ENCODE measurements at places on chromosomes 6 and 20. TPM values are rescaled to one million over a fixed set of nuclear protein-coding genes. Genes with fewer than 3 reads are reported as not detected.
A peak's percentile ranks its signal among the peaks of the same experiment; 100 is the strongest.

DNA sequence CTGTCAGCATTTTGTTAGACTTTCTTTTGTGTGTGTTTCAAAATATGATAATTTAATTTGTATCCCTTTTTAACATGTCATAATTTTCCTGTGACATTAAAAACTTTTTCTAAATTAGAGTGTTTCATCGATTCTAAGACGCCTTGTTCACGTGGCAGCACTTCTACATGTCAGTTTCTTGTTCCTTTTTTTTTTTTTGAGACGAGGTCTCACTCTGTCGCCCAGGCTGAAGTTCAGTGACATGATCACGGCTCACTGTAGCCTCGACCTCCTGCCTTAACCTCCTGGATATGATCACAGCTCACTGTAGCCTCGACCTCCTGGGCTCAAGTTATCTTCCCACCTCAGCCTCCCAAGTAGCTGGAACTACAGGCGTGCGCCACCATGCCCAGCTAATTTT, 27.6 kb upstream of the ADRM1 start:
- no peak for ATAC-seq

DNA sequence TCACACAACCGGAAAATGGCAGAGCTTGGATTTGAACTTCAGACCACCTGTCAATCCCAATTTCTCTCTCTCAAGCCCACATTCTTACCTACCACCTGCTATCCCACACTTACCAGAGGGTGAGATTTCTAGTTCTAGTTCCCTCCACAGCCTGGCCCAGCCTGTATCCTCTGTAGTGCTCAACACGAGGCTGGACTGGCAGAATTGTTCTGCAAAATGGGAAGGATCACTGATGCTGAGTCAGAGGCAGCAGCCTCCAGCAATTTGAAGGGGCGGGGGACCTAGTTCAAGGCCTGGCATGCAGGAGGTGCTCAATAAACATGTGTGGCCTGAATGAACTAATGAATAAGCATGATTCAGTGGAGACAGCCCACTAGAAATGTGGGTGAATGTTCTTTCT, 53.6 kb upstream of the TTPAL start:
- ATAC-seq = peak; percentile 94

DNA sequence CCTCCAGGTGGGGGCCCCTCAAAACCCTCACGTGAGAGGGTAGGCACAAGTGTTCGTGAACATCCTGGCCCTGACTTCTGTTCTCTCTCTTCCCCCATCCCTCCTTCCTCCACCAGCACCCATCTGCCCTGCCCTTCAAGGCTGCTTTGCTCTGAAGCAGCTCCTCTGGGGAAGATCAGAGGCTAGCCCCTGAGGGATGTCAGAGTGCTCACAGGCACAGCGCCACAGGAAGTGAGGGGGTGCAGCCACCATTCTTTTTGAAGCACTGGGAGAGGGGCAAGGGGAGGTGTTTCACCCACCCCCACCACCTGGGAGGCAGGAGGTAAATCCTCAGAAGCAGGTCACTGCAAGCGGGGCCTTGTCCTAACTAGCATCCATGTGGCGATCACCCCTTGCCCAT, 11.4 kb downstream of the MOCS1 start:
- ATAC-seq = no peak

DNA sequence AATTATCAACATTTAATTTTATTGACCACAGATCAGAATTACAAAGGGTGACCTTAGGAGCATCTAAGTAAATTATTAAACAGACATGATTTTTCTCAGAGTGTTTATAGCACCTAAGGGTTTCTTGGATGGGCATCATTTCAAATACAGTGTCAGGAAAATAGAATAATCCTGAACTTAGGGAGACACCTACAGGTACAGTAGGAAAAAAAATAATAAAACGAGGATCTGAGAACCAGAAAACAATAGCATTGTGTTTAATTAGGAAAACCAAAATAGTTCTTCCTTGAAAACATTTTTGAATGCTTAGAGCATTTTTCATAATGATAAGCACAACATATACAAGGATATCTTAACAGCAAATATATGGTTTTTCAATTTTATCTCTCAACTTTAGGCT, 39.2 kb downstream of the MMUT start:
- ATAC-seq = no peak

- ATAC-seq = peak; percentile 59
These were observed 25.5 kb upstream of the SMIM26 start for GRCh38 chr20:18541741-18542140.

DNA sequence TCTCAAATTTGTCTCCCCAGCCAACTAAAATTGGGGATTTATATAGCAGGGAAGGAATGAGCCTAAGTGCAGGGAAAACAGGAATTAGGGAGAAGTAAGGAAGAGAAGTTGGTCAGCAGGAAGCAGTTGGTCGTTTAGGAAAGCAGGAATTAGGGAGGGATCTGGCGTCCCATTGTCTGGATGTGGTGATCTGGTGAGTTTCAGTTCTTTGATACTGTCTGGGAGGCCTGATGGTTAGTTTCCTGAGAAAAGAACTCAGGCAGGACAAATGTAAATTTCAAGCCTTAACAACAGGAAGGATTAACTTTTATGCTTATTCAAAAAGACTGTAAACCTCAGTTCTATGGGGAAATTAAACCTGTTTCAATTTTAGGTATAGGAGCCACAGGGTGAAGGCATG, 116.2 kb upstream of the PRL start:
- no peak for ATAC-seq

DNA sequence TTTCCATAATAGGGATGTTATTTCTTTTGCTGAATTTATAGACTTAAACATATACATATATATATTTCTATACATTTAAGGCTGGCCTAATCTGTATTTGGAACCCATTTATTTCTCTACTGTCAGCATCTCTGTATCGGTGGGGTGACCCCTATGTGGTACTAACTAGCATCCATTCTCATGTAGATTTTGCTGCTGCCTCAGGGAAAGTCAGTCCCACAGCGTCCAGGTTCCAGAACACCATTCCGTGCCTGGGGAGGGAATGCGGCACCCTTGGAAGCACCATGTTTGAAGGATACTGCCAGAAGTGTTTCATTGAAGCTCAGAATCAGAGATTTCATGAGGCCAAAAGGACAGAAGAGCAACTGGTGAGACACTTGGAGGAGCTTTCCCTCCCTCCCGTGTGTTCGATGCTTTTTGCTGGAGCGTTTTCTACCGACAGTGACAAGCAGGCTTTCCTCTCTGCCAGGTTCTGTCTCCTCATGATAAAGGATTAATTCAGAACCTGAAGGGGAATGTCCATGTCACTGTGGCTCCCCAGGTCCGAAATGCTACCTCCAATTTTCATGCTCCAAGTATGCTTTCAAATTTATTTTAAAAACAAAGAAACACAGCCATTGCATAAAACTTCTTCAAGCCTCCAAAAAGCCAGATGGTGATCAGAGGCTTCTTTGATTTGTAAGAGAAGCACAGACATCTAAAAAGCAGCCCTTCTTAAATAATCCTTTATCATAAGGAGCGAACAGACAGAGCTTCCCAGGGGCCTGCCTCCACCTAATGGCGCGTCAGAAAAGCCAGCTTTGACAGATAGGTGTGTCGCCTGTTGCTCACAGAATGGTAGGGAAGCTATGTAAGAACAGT, 13.1 kb downstream of the TNFAIP3 start:
- no peak for ATAC-seq

The HRH3 gene
- not detected for total RNA-seq

DNA sequence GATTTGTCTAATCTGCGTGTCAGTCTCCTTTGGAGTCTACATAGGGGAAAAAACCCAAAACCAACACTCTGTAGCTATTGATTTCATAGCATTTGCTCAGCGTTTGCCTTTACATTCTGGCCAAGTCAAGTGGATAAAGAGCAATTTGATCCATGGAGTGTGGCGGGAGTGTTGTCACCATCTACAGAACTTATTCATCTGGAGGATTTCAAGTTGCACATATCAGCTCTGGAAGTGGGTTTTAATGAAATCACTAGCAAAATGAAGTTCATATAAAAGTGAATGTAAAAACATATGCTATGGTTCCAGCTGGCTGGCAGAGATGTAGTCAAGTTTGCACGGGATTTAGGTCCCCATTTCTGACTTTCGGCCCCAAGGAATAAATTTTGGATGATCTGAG, 219.7 kb upstream of the SUPT3H start:
- no peak for ATAC-seq

GRCh38 chr20:15857173-15857784, 716.0 kb downstream of the KIF16B start:
- no peak for ATAC-seq

DNA sequence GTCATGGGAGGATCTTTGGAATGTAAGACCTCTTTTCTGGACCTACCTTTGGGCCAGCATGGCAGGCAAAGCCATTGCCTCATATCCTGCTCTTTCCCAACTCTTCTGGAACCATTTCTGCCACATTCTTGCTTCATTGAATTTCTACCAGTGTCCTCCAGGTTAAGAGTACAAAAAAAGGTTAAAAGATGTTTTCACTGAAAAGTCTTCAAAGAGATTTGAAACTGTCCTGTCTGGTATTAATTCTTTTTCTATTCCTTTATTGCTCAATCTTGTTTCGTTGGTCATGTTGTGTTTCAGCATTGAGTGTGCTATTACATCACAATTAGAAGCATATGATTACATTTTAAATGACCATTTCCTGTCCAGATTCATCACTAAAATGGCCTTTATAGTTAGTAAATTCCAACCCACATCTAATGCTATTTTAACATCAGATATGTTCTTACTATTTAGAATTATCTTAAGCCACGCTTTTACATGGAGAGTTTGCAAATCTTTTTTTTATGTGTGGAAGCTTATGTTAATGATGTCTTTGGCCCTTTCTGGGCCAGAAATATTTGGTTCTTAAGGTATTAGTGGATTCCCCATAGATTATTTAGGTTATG, 450.9 kb downstream of the GJA1 start:
- ATAC-seq = no peak

The CDC40 gene
- 14.7 TPM for total RNA-seq

DNA sequence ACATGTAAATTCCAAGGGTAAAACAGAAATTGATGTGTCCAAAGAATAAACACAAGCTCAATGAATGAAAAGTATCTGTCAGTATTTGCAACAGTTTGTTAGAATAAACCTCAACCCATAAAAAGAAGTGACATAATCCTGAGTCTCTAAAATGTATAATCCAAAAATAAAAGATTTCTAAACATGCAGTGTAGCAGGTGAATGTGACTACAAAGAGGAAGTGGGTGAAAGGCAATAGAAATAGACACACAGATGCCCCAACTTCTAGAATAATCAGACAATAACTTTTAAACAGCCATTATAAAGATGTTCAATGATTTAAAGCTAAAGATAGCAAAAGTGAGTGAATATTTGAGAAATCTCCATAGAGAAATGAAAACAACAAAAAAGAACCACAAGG, 1009.2 kb upstream of the GJE1 start:
- no peak for ATAC-seq

GRCh38 chr6:25137480-25137879, 141.7 kb upstream of the CARMIL1 start:
- no peak for ATAC-seq

GRCh38 chr6:140677781-140678528, 1303.5 kb upstream of the CITED2 start:
- ATAC-seq = no peak

GRCh38 chr6:113772961-113773360, 84.2 kb upstream of the MARCKS start:
- ATAC-seq = no peak

GRCh38 chr6:150977281-150977680, 111.8 kb downstream of the MTHFD1L start:
- no peak for ATAC-seq

DNA sequence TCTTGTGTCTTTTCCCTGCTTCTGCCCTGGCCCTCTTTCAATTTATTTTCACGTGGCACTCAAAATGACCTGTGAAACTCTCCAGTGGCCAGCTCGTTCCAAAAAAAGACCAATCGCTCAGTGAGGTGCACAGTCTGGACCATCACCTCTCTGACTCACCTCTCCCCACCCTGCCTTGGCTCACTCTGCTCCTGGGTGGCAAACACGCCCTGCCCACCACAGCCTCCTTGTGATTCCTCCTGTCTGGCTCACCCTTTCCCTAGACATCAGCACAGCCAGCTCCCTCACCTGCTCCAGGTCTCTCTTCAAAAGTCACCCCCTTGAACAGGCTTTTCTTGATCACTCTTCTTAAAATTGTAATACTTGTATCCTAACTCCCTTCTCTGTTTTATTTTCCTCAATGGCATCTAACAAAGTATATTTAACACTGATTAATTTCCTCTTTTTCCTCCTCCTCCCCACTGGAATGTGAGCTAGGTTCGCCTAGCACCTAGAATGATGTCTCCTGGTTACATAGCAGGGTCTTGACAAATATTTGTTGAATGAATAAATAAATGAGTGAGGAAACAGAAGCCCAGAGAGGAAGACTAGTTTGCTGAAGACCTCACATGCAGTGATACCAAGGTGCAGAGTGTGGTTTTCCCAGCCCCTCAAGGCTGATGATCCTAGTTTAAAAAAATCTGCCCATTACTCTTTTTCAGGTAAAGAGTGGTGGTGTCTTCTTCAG, 109.0 kb downstream of the GJA10 start:
- peak; percentile 39 for ATAC-seq

DNA sequence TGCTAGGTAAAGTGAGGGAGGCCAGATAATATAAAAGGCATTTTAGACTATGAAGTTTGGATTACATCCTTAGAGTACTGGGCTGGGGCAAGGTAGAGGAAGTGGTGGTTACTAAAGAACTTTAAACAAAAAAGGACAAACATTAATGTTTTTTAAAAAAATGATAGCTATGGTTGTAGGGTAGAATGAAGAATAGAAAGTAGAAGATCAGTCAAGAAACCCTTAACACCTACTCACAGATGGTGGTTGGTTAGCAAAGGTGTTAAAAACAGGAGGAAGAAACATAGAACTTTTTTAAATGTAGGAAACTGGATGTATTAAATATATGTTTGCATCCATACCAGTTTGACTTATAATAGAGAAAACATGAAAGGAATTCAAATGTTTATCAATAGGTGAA, 80.7 kb upstream of the ELOVL5 start:
- no peak for ATAC-seq

GRCh38 chr20:5364136-5364821, 47.5 kb upstream of the PROKR2 start:
- no peak for ATAC-seq

DNA sequence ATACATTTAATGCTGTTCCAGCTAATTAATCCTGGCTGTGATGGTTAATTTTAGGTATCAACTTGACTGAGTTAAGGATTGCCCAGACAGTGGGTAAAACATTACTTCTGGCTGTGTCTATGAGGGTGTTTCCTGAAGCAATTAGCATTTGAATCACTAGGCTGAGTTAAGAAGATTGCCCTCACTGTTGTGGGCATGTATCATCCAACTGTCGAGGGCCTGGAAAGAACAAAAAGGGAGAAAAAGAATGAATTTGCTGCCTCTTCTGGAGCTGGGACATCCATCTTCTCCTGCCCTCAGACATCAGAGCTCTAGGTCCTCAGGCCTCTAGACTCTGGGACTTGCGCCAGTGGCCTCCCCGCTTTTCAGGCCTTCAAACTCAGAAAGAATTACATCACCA, 34.3 kb downstream of the SDHAF4 start:
- ATAC-seq = no peak

DNA sequence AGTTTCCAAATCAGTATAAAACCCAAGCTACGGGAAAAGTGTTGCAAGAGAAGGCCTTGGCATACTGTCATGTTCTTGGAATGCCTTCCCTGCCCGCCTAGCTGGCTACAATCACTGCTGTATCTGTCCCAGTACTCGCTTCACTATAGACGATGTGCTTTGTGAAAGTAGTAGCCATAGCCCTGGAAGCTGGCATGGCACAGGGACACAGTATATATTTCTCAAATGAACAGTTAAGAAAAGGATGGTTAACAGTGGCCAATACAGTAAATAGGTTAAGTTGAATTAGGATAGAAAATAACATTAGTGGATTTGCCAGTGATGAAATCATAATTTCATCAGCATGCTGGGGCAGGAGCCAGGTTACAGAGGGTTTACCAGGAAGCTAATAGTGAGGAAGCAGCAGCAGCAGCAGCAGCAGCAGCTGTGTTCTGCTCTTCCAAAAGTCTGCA, 499.3 kb downstream of the CDKAL1 start:
- peak; percentile 84 for ATAC-seq

The DST gene
- total RNA-seq = 147 TPM
